ENCODE measurements at places on chromosomes 1 and 21.

DNA sequence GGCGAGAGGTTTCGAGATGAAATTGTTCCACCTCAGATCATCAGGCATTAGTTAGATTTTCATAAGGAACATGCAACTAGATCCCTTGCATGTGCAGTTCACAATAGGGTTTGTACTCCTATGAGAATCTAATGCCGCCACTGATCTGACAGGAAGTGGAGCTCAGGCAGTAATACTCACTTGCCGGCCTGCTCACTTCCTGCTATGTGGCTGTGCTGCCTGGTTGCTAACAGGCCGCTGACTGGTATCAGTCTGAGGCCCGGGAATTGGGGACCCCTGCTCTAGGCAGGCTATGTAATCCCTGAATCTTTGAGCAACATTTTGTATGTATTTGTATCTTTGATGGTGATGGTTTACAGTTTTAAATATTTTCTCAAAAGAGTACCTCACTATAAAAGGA lies 32.5 kb downstream of the XKR8 start:
- DNase-seq: peak; percentile 10

GRCh38 chr1:246651012-246651695 lies 73.1 kb upstream of the SCCPDH start:
- DNase-seq: no peak

DNA sequence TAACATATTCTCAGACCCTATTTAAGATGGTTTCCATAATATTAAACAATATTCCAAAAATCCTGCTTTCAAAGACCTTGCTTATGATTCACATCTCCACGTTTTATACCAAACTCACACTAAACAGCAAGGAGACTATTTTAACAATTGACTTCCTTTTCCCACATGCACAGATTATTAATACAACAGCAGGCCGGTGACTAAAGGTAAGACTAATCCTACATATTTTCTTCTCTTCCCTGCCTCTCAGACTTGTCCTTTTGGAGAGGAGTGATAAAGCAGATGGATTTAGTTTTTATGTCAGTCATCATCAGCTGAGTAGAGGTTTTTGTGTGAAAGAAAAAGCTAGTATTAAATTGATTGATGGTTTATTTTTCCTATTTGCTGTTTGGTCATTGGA lies 400.6 kb downstream of the NTNG1 start:
- no peak for DNase-seq

- DNase-seq: no peak
Measured at GRCh38 chr1:220893701-220894024, 14.4 kb downstream of the HLX start.

- no peak for DNase-seq
Measured at GRCh38 chr1:11578004-11578403, 76.2 kb downstream of the FBXO2 start.

DNA sequence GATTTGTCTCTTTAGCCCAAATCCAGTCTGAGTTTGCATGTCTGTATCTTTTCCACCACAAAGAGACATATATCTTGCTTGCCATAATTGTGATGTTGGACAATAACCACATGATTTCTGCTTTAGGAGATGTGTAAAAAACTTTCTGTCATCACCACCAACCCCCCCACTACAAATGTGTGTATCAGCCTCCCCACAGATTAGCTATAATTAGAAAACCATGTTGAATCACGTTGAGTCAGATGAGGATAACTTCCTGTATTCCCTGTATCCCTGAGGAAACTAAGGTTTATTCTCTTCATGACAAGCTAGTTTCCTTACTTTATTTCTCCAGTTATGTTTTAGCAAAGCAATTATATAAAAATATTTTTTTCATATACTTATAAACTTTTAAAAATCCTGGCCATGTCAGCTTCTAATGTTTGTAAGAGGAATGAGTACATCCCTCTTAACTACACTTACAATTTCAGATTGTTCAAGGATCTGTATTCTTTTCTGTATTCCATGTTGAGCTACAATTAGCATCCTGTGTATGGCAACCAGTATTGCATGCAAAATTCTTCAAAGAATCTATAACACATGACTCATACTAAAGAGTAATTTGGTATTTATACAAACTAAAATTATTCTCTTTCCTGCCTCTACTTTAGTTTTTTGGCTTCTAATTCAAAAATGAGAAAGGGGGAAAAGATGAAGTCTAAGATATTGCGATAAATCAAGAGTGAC lies 143.0 kb downstream of the FMN2 start:
- no peak for DNase-seq

- DNase-seq: no peak
Measured at GRCh38 chr1:47696404-47696736, 258.5 kb downstream of the FOXD2 start.

DNA sequence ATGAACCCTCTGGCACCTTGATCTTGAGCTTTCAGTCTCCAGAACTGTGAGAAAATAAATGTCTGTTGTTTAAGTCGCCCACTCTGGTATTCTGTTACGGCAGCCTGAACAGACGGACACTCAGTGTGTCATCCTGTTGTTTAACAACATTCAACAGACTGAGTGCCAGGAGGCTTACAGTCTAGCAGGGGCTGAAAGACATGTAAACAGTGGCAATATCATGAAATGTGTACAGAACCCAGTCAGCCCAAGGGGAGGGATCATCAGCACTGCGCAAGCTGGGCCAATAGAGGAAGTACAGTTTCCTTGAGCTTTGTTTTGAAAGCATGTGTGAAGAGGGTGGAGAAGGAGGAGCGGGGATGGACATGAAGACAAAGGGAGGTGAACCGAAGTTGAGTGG lies 13.6 kb downstream of the DIP2A start:
- DNase-seq: no peak

GRCh38 chr1:216836316-216836715 lies 113.1 kb upstream of the ESRRG start:
- no peak for DNase-seq

- DNase-seq: no peak
Measured at GRCh38 chr1:99647490-99647889, 1.6 kb downstream of the PALMD start.

GRCh38 chr1:224846119-224846907 lies 83.2 kb upstream of the DNAH14 start:
- no peak for DNase-seq

DNA sequence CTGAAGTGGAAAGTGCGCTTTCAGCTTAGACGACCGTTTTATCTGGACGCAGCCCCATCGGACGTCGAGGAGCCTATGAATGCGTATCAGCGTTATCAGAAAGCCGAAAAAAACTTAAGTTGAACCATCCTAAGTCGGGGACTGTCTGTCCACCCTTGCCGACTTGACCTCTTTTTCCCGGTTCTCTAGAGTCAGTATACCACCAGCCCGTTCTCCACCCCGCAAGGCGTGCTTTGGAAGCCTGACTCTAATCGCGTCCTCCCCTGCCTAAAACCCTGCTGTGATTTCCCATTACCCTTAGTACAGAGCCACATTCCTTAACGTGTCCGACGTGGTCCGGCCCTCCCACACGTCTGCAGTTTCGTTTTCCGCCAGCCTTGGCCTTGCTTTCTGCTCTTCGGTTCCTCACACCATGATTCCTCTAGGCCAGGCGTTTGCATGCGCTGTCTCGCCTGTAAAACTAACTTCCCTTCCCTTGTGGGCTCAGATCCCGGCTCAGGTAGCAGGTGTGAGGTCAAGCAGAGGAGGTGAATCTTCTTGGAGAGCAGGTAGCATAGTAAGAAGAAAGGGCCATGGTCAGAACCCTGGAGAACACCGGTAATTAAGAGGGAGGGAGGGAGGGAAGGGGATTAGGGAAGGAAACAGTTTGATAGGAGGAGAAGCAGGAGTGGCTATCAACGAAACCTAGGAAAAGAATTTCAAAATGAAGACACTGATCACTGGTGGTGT lies 865 bp downstream of the ADPRS start:
- no peak for DNase-seq

- no peak for DNase-seq
Measured at GRCh38 chr1:206974140-206974539, 3.9 kb upstream of the FCAMR start.

GRCh38 chr21:41333752-41334151 lies 17.2 kb downstream of the FAM3B start:
- DNase-seq: no peak

- no peak for DNase-seq
Measured at GRCh38 chr1:26109229-26110164, 2.1 kb upstream of the PDIK1L start.

GRCh38 chr1:173392895-173393658 lies 84.1 kb upstream of the PRDX6 start:
- DNase-seq: no peak

DNA sequence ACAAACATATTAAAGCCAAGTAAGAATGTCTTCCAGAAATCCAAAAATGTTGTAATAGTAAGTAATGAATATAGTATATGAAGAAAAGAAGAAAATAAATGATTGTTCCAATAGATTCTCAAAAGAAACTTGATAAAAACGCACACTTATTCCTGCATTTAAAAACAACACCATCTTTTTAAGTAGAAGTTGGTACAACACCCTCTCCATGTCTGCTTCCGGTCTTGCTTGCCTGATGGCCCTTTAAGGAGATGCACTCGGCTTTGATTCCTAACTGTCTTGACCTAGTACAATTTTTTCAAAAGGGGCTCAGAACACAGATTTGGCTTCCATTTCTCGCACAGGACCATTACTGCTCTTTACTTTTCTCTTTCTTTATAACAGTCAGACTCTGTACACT lies 9.0 kb downstream of the CLCA1 start:
- no peak for DNase-seq

GRCh38 chr1:45009956-45010854 lies 919 bp downstream of the HECTD3 start:
- DNase-seq: peak; percentile 16

DNA sequence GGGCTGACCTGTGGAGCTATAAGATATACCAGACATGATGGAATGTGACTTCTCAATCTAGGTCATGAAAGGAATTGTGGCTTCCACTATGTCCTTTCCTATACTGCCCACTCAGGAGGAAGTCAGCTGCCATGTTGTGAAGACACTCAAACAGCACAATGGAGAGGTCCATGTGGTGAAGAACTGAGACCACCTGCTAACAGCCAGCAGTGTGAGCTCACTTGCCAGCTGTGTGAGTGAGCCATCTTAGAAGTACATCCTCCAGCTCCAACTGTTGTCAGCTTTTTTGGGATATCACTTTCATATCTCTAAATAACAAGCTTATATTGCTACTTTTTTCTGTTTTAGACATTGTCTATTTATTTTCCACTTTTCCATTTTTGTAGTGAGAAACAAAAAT lies 29.7 kb downstream of the OLFML3 start:
- DNase-seq: no peak

DNA sequence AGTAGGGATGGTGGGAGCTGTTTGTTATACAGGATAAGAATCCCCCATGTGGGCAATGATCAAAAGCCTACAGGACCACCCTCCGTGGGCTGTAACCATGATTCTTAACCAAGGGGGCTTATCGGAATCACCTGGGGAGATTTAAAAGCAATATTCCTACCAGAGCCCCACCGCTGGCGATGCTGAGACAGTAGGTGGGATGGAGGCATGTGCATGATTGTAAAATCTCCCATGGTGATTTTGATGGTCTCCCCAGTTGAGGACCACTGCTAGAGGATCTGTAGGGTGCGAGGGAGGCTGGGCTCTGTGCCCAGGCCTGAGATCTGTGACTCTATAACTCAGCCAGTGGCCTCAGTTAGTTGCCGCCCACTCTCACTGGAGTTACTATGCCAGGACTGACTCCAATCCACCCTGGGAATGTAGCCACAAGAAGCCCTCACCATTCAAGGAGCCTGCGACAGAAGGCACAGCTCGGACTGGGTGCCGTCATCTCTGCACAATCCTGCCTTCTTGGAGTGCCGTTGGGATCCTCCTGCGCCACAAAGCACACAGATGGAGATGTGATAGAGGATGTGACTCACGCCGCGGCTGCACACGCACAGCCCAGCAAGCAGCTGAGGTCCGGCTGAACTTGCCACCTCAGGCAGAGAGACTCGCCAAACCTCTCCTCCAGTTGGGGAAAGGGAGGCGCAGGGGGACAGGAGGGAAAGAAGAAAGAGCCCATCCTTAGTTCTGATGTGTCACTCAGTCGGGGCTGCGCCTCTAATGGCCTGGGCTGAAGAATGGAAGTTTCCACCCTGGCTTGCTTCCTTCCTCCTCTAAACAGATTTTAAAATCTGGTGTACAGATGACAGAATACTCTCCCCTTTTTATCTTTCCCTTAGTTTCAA lies 26.5 kb downstream of the AKNAD1 start:
- no peak for DNase-seq

GRCh38 chr1:13824626-13825025 lies 124.6 kb downstream of the PRDM2 start:
- DNase-seq: no peak

DNA sequence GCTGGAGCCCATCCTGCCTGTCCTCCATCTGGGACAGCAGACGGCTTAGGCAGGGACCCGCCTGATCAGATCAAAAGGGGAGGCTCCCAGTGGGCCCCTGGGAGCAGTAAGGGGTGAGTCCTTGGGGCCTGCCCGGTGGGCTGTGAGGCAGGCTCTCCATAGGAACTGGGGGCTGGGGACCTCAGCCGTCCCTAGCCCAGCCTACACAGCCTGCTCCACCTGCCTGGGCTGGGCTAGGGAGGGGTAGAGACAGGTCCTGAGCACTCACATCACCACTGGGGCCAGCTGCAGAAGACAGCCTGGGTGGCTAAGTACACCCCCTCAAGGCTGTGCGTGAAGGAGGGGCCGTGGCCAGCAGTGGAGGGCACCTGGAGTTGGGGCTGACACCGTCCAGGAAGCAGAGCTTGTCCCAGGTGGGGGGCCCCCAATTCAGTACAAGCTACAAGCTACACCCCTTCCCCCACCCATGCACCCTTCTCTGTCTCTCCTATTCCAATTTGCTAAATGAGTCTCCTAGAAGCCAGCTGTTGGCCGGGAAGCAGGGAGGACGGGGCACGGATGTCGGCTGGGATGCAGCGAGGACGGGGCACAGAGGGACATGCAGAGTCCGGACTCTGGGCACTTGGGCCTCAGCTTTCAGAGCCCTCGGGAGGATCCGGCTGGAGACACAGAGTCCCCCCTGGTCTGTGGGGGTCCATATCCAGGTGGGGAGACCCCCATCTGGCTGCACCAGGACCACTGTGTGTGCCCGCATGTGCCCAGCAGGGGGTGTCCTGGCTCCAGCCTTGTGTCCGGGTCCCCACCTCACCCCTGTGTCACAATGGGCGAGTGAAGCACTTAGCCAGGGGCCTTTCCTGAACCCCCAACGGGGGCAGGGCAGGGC lies 1.7 kb downstream of the ISG15 start:
- DNase-seq: no peak

- DNase-seq: no peak
Measured at GRCh38 chr1:119159111-119159510, 18.7 kb upstream of the WARS2 start.

- DNase-seq: no peak
Measured at GRCh38 chr1:170660281-170660713, 3.6 kb upstream of the PRRX1 start.

DNA sequence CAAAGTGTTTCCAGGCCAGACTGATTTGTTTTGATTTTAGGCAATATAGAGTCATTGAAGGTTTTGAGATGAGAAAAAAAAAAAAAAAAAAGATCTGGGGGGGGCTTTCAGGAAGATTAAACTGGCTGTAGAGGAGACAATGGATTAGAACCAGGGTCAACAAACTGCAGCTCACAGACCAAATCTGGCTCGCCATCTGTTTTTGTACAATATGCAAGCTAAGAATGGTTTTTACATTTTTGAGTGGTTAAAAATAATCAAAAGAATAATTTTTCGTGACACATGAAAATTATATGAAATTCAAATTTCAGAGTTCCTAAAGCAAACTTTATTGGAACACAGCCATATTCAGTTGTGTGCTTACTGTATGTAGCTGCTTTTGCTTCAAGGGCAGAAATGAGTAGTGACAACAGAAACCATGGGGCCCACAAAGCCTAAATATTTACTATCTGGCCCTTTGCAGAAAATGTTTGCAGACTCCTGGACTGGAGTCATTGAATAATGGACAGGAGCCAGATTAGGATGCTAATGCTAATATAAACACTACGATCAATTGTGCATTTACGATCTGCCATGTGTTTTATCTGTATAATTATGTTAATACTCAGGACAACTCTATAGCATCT lies 375.7 kb upstream of the DAB1 start:
- no peak for DNase-seq
